ENCODE measurements at places on chromosomes 12 and 14. TPM values are rescaled to one million over a fixed set of nuclear protein-coding genes. Genes with fewer than 3 reads are reported as not detected.

GRCh38 chr12:46430340-46430948, 57.9 kb upstream of the SLC38A2 start:
- peak; percentile 16 for DNase-seq

- DNase-seq = no peak
Measured at GRCh38 chr14:96734076-96734622, 63.0 kb upstream of the VRK1 start.

DNA sequence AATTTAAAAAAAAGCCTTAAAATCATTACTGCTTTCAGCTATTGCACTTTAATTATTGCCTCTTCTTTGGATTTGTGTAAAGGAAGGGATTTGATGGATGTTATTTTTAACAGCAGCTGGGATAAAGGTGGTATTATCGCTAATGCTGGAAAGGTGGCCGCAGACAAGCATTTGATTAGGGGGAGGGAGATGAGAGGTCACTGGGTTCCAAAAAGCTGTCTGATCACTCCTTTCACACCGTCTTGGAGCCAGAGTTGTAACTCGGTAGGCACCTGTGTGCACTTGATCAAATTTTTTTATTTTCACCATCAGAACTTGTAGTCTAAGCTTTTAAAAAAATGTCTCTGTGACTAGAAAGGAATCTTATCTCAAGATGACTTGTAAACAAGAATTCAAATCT, 99.8 kb downstream of the AKAP6 start:
- no peak for DNase-seq

- DNase-seq = no peak
Measured at GRCh38 chr12:75891072-75891471, 140.5 kb downstream of the PHLDA1 start.

- DNase-seq = peak; percentile 82
Measured at GRCh38 chr12:68175557-68176061, 16.1 kb upstream of the IFNG start.

The TAS2R14 gene
- 1.9 TPM for total RNA-seq

GRCh38 chr12:130526813-130527212, 189.1 kb downstream of the PIWIL1 start:
- no peak for DNase-seq

DNA sequence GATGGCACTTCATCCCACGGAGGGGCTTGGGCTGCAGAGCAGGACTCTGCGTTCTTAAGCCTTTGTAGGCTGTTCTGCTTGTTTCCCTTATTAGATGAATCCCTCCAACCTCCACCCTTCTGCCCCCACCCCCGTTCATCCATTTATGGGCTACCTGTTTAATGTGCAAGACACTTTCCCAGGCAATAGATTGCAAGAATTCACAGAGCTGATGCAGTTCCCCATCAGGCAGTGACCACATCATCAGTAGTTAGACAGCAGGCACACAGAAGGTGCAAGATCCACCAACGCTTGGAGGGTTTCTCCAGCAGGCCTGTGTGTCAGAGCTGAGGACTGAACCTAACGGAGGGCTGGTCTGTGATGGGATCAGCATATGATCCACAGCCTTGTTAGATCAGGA, 1.2 kb upstream of the C1R start:
- DNase-seq = no peak

DNA sequence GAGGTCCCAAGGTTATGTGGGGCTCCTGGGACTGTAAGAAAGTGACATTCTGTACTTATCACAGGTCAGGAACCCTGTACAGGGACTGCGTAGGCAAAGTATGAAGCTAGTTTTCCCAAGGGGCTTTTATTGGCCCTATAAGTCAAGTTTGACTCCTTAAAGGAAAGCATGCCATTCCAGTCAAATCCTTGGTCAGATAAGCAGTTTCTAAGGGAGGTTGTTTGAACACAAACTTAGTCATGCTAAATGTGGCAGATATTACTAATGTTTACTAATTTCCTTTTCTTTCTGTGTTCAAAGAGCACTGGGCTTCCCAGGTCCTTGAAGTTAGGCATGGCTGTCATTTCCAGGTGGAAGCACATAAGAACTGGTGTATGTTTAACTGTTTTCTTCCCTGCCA, 472.4 kb downstream of the ATP23 start:
- DNase-seq = no peak

DNA sequence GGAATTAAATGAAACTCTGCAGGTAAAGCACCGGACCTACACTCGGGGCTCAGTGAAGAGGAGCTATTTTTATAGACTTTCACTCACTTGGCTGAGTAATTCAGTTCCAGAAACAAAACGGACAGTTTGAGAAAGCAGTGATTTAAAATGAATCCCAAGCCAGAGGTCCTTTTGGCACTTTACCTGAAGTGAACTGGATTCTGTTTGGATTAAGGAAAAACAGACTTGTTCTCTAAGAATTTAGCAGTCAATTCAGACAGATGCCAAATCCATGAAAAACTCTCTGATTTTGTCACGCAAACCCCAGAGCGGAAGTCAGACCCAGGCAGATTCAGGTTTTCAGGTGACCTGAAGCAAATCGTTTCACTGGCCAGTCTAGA, 4.9 kb upstream of the VASH1 start:
- no peak for DNase-seq

DNA sequence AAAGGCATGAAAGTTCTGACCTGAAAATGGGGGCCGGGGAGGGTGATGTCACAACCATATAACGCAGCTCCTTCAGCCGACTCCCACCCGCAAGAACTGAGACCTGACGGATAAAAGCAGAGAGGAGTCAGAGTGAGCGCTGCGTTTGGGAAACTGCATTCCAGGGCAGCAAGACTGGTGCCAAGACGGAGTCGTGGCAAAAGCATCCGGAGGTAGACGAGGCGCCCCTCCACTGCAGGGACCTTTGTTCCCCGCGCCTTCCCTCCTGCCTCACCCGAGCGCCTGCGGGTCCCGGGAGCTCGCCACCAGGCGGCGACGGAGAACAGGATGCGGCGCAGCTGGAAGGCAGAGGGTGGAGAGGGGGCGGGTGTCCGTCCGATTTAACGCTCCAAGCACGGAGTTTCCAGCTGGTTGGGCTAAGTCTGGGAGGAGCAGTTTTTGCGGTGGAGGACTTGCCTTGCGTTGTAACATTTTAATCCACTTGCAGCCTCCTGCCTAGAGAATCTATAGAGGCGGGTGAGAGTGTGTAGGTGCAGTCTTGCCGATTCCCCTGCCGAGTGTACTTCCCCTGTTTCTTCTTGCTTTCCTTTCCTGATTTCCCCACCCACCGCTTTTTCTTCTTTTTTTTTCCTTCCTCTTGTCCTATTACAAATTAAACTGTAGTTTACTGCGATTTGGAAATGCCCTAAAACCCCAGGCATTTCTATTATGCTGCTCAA, 1.2 kb upstream of the CPNE8 start:
- peak; percentile 59 for DNase-seq

- DNase-seq = no peak
Measured at GRCh38 chr12:45568808-45569207, 160.7 kb upstream of the ARID2 start.

DNA sequence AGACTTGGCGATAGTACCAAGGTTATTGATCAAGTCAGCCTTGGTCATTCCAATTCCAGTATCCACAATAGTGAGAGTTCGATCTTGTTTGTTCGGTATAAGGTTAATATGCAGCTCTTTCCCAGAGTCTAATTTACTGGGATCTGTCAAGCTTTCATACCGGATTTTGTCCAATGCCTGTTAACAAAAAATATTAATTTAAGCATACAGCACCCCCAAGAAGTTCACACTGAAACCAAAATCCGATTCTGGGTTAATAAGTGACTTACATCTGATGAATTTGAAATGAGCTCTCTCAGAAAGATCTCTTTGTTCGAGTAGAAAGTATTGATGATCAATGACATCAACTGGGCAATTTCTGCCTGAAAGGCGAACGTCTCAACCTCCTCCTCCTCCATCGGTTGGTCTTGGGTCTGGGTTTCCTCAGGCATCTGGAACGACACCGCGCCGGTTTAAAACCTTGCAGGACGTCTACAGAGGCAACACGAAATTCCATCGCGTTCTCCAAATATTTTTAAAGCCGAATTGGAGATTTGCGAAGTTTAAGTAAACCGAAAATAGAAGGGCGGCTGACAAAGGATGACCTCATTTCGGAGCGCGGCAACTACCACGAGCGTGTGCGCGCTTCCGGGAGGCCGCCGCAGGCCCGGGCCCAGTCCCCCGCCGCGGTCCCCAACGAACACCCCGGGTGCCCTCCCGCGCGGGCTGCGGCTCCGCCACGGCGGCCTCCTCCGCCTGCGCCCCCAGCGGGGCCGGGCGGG, 716 bp downstream of the HSP90AA1 start:
- peak; percentile 78 for DNase-seq

The LBHD2 gene
- not detected for total RNA-seq

The HSPB8 gene
- not detected for total RNA-seq

DNA sequence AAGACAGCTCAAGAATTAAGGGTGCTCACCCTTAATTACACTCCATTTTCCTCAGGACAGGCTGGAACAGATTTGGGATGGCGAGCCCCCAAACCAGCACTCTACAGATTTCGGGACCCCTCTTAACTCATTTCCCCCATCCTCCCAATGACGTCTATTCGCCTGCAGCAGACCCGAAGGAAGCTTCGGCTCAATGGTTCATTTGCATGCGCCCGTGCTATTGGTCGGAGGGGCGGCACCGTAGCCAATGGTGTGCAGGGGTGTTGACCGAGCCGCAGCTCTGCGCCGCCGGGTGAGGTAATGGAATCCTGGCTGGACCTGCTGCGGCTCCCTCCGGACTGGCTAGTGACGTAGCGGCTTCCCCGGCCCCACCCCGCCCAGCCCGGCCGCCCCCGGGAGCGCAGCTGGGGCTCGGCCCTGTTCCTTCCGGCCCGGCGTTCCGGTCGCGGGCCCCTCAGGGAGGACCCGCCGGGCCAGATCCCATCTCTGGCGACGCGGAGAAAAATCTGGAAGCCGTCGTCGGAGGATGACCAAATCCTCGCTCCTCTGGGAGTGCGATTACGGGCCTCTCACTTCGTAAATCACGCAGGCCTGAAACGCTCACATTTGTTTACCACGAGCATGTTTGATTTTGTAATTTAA, 18.3 kb upstream of the NR4A1 start:
- DNase-seq = peak; percentile 81

GRCh38 chr14:94501588-94502516, 7.4 kb downstream of the SERPINA12 start:
- DNase-seq = no peak

The KSR2 gene
- total RNA-seq = 0.06 TPM

- DNase-seq = no peak
Measured at GRCh38 chr14:85519661-85520305, 10.2 kb upstream of the FLRT2 start.

GRCh38 chr12:78384541-78384940, 480.0 kb upstream of the SYT1 start:
- no peak for DNase-seq

The RNASE1 gene
- total RNA-seq = 5.3 TPM

GRCh38 chr14:32022938-32023466, 54.1 kb upstream of the ARHGAP5 start:
- DNase-seq = no peak

DNA sequence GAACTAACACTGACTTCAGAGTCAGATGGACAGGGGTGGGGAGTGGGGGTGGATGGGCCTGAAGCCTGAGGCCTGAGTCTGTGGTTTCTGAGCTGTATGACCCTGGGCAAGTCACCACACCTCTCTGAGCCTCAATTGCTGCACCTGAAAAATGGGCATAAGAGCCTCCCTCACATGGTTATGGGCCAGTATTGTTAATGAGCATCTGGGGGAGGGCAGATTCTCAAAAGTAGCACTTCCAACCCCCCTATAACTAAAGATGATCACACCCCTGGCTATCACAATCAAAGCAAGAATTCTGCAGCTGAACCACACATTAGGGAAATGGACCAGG, 168.6 kb downstream of the RBM19 start:
- no peak for DNase-seq

The PMCH gene
- total RNA-seq = not detected

GRCh38 chr12:20497707-20498106, 129.4 kb downstream of the PDE3A start:
- DNase-seq = no peak

DNA sequence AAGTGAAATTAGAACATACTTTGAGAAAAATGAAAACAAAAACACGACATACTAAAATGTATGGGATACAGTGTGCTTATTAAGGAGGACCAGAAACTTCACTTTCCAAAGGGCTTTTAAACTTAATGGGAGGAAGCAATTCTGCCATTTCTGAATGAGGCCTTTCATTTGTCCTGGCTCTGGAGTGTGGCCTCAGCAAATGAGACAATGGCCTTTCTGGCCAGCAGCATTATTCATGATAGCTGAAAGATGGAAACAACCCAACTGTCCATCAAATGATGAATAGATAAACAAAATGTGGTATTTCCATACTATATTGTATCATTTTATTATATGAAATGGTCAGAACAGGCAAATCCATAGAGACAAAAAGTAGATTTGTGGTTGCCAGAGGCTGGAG, 338.6 kb downstream of the CEP128 start:
- no peak for DNase-seq

GRCh38 chr14:99672506-99673304, 11.4 kb upstream of the CYP46A1 start:
- DNase-seq = peak; percentile 28

GRCh38 chr12:113900716-113901115, 65.4 kb downstream of the RBM19 start:
- no peak for DNase-seq

GRCh38 chr12:26198742-26199141, 3.4 kb downstream of the SSPN start:
- DNase-seq = no peak

DNA sequence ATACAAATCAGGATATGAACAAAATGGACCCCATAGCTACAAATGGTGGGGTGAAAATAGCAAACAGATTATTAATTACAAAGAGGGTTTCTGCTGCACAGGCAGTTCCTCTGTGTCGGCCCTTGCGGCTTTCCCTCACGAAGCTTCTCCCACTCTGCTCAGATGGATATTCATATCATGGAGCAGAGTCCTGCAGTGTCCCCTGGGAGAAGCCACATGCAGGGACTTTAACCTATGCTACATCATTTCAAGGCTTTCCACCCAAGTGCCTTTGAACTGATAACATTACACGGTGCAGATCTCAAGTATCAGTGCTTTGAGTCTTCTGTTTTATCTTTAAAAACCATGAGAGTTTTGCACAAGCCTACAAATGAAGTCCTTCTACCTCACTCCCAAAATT, 229.1 kb downstream of the PPM1H start:
- no peak for DNase-seq

The FAM181A gene
- not detected for total RNA-seq

The KLRG1 gene
- total RNA-seq = 55.8 TPM

GRCh38 chr14:105858676-105859025, 332.3 kb downstream of the TMEM121 start:
- DNase-seq = no peak

The SRSF5 gene
- 946 TPM for total RNA-seq

DNA sequence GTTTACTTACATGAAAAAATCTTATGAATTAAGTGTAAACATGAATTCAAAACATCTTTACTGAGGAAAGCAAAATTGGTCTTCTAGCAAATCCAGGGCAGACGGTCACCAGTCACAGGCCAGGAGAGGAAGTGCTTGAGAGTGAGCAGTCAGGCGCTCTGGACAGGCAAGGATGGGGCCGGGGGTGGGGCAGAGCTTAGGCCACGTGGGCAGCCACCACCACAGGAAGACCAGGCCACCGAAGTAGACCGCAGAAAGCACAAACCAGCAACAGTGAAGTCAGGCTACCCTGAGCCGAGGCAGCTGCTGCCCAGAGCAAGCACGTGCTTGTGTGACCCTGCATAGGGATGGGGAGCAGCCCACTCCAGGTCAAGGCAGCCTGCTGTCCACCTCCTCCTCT, 33.5 kb downstream of the SLC6A12 start:
- DNase-seq = no peak

The CISTR gene
- total RNA-seq = not detected

GRCh38 chr12:107355004-107355565, 261.7 kb upstream of the CRY1 start:
- no peak for DNase-seq
